ENCODE measurements at places on chromosomes 12 and 14.

DNA sequence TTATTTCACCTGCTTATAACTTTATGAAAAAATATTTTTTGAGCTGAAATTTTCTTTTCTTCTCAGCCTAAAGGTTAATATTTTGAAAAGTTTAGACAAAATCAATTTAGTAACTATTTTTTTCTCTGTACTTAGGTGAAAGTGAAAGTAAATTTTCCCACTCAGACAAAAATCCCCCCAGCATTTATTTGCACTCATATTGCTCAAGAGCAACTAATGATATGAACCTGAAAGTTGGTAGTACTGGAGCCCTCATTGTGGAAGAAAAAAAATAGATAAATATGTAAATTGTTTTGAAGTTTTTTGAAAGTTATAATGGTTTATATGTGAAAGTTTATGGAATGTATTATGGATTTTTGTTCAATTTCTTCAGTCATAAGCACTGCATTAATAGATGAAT lies 1005.9 kb upstream of the ATXN7L3B start:
- no peak for DNase-seq

GRCh38 chr14:59422069-59422881 lies 42.9 kb downstream of the GPR135 start:
- DNase-seq, result no peak

DNA sequence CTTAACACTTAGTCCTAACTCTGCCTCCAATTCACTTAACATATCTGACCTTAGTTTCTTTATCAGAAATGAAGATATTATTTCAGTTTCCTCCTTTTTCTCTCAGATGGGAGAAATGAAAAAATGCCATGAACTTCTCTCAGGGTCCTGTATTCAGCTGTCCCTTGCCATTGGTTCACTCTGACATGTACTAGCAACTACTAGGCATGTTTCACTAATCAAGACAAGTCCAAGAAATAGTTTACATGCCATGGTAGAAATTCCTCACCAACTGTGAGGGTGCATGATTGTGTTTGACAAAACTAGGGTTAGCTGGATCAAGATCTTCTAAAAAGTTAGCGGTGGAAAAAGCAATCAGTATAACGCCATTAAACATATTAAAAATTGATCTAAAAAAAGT lies 7.0 kb upstream of the ATXN7L3B start:
- DNase-seq, result no peak

DNA sequence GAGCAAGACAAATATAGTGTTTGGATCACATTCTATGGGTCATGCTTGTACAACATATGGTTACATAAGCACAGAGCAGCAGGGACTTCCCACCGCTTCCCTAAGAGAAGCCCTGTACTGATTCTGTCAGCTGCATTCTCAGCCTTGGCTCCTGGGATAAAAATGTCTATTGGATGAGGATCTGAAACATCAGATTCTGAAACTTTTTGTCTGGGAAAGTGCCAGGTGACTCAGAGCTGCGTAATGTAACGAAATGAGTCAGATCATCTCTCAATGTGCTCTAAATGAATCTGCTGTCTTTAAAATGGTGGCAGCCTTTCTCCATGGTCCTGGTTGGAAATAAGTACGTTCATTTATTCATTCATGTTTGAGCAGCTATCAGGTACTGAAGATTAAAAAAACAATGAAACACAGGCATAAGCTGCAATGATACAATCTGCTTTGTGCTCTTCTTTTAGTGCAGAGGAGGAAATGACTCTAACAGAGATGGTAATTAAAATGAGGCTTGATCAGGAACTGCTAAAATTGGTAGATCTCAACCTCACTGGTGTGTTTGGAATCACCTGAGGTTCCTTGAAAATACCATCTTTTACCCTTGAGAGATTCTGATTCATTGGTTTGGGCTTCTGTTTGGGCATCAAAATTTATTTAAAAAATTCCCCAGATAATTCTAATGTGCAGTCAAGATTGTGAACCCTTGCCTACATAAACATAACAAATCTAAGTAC lies 99.1 kb upstream of the NAP1L1 start:
- DNase-seq, result no peak
